Activated CD8-positive, alpha-beta memory T cell treated with anti-CD3 and anti-CD28 coated beads for 24 hours (primary cell): ENCODE measurements at places on chromosomes 1 and 21.

- DNase-seq: no peak
Observed at GRCh38 chr1:82710091-82710490, 909.4 kb downstream of the ADGRL2 start.

DNA sequence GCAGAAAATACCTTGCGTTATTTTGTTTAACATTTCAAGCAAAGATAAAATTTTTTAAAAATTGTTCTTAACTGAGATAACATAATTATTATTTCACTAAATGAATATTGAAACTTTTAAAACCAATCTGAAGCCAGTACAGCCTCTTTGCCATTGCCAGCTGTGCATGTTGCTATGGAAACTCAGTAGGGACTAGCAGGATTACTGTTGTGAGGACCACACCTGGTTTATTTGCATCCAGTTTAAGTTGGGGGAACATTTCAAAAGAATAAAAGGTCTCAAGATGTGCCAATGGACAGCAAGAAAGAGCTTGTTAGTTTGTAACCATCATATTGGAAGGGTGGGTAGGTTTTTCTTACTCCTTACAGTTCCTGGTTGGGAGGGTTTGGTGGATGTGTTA lies 80.7 kb downstream of the POU2F1 start:
- DNase-seq: no peak

DNA sequence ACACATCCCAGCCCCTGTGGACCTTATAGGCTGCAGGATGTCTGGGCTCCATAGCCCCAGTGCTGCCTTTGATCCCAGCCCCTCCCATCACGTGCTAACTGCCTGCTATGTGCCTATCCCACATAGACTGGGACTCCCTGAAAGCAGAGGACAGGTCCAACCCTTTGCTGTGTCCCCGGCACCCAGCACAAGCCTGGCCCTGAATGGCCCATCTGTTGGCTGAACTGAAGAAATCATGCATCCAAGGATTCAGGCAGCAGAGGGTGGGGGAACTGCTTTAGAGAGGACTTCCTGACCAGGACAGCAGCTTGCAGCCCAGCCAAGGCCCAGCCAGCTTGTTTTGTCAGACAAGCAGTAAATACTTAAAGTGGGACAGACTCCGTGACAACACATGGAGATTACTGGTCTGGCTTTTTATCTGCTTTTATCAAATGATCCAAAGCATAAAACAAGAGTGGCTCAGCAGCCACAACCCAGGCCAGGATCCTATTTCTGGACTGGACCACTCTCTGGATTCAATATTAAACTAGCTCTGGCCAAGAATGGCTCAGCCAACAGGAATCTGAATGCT lies 69.3 kb downstream of the GLIS1 start:
- no peak for DNase-seq

DNA sequence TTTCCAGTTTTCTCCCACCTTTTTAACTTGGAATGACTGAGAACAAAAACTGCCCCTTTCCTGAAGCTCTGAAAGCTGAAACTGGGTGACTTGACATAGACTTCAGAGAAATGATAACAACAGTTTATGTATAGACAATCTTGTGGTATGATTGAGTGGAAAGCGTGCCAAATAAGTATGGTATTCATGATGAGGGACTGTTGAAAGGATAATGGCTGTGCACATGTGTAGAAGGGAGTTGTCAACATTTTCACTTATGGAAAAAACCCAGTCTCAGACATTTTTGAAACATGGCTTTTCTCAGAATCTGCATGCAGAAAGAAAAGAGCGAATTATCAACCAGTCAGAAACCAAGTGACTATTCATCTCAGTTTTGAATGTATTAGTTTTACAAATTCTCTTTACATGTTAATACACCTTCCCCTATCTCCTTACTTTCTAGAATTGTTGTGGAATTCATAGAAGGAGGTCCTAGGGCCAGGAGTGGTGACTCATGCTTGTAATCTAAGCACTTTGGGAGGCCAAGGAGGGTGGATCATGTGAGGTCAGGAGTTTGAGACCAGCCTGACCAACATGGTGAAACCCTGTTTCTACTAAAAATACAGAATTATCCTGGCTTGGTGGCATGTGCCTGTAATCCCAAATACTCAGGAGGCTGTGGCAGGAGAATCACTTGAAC lies 261.2 kb downstream of the S1PR1 start:
- DNase-seq: no peak

DNA sequence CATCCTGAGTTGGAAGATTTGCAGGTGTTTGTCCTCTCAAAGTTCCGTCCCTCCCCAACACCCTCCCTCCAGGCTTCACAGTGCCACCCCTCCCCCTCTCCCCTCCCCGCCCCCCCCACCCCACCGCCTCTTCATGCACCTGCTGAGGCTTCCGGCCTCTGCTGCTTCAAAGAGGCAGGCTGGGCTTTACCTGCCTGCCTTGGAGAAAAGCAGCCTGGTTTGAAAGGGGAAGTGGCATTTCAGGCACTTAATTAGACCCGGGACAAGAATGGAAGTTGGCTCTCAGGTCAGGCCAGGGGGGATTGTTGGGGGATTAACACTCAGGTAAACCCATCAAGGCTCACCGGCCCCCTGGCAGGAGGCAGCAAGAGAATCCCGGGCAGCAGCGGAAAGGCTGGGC lies 21.1 kb downstream of the PAX7 start:
- no peak for DNase-seq

GRCh38 chr1:182249201-182249676 lies 142.4 kb downstream of the GLUL start:
- DNase-seq: no peak

- no peak for DNase-seq
Observed at GRCh38 chr1:193504920-193505319, 318.5 kb upstream of the B3GALT2 start.

DNA sequence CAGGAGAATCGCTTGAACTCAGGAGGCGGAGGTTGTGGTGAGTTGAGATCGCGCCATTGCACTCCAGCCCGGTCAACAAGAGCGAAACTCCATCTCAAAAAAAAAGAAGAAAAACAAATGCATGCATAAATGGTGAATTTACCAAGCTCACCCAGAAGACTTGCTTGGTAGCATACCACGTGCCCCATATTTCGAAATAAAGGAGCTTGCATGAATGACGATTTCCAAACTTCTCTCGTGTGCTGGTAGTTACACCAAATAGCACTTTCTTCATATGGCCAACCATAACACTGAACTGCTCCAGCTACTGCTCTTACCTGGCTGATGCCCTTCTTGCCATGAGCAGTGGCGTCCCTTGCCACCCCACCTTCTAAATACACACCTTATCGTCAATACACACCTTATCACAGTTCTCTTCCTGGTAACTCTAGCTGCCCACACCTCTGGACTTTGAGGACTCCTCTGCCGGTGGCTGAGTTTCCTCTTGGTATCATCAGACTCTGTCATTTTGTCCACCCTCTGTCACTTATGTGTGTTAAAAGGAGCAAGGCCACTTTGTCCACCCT lies 2.8 kb downstream of the DOP1B start:
- DNase-seq: no peak

DNA sequence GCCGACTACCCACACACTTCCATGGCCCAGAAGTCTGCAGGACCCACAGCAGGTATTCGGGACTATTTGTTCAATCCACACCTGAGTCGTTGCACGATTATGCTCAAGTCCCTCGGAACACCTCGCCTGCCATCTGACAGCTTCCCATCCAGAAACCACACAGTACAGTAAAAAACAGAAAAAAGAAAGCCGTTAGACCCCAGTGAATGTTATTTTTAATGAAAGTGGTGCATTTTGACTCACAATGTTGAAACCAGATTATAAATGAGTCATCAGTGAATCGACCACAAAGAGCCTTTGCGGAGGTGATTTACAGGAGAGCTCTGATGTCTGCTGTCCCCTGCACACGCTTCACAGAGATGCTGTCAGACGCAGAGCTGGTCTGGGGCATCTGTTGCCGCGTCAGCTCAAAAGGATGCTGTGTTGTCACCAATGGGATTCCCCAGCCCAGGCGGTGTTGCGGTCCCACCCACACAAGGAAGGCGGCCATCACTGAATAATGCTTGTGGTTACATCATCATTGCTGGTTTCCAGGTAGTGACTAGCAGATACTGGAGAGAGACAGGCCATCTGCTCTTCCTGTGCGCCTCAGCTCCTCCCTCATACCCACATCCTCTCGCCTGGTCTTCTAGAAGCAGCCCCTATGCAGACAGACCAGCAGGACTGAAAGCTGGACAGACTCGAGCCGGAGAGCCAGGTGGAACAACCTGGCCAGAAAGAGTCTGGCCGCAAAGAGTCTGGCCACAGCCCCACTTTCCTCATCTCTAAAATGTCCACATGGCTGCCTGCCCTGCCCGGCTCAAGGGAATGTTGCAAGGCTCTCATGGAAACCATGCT lies 116.8 kb downstream of the TOMM20 start:
- DNase-seq: peak; percentile 91

DNA sequence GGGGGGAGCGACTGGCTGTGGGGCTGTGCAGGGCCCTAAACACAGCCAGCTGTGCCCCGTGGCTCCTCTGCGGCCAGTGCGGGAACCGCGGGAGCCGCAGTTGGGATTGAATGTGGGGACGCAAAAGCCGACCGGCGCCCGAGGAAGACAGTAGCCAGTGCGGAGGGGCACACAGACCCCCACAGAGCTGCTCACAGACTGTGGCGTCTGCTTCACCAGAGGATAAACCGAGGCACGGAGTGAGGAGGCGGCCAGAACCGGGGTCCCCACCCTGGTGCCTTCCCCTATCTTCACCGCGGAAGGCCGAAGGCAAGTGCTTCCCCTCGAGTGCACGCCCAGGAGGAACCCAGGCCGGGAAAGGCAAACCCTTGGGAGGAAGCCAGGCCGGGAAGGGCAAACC lies 8.7 kb upstream of the TMEM52 start:
- no peak for DNase-seq

GRCh38 chr1:192133350-192133926 lies 24.8 kb upstream of the RGS18 start:
- DNase-seq: no peak

DNA sequence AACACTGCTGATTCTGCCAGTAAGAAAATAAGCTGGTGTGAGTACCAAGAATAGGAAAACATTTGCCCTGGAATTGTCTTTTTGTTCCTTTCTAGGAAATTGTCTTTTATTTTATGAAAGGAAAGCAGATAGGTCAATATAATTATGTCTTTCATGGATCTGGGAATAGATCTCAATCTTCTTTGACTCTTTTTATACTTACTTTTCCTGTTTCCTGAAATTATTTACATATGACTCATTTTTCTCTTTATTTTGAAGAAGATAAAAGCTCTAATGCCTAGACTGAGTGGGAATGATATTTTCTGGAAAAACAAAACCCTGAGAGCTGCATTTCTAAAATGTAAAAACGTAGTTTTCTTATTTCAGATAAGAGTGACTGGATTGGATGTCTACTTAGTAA lies 100.1 kb downstream of the MAN1A2 start:
- no peak for DNase-seq

DNA sequence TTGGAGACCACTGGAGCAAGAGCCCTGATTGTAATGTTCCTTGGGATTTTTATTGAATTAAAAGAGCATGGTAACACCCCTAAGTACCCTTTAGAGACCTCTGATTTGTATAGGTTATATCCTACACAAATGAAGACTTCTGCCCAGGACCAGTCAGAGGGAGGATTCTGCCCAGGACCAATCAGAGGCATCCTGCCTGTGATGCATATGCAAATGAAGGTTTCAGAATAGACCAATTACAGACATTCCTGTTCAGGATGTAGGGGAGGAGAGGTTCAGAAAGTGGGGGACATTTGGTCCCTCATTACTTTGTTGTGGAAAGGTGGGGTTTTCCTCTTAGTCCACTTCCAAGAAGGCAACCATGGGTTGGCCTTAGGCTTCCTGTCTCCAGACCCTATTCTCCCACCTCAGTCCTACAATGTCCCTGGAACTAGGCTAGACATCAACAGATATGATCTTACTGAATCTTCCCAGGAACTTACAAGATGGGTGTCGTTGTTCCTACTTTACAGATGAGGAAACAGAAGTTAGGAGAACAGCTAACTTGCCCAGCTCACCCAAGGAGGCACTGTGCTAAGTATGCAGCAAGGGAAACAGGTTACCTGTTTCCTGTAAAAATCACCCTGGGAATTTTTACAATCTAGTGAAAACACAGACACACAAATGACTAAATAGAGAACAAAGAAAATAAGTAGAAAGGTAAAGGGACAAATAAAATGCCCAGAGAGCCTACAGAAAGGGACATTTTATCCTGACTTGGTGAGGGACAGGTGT lies 36.8 kb upstream of the SFPQ start:
- DNase-seq: no peak

GRCh38 chr21:26116456-26117011 lies 54.0 kb downstream of the APP start:
- DNase-seq: no peak

DNA sequence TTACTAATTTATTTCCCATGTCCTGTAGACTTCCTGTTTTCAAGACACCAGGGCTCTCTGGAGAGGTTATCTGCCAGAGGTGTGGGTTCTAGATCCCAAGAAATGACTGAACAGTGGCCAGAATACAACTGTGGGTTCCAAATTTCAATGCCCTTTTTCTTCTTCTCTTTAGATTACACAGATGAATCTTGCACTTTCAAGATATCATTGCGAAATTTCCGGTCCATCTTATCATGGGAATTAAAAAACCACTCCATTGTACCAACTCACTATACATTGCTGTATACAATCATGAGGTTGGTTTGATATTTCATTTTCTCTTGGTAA lies 15.0 kb downstream of the IFNAR2 start:
- no peak for DNase-seq

- peak; percentile 35 for DNase-seq
Observed at GRCh38 chr1:228883535-228883934, 148.3 kb downstream of the RHOU start.

DNA sequence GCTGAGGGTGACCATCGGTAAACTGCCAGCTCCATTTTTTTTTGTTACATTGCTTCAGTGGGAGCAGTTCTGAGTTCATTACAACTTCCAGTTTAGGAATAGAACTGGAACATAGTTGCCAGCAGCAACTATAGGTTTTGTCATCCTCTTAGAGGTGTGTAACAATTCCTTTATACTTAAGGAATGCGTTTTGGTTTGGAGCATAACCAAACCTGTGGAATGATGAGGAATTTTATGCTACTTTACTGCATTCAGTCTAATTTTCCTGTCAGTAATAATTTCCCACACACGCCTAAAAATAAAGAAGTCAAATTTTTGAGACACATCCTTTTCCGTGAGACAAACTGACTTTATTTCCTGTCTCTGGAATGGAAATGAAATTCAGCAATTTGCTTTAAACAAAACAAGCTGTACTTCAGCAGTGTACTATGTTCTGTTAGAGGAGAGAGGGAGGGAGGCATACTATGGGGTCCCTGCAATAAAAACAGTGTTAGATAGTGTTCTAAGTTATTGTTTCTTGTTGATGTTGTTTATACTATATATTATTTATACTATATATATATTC lies 4.8 kb upstream of the AMPD1 start:
- DNase-seq: no peak

DNA sequence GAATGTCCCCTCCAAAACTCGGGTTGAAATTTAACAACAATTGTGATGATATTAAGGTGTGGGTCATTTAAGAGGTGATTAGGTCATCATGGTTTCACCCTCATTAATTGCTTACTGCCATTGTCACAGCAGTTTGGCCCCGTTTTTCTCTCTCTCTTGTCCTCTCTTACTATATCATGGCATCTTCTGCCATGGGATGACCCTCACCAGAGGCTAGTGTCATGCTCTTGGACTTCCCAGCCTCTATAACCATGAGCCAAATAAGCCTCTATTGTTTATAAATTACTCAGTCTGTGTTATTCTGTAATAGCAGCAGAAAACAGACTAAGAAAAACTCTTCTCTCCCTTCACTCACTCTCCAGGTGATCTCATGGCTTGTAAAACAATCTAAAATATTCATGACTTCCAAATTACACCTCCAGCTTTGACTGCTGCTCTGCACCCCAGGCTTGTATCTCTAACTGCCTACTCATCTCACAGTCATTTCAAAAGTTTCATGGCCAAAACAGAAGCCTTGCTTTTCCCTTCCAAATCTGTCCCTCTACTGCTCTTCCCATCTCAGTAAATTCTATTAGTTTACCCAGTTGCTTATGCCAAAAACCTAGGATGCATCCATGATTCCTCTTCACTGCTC lies 9.4 kb upstream of the FAM76A start:
- DNase-seq: no peak
